ENCODE measurements at places on chromosomes 3 and 15.

DNA sequence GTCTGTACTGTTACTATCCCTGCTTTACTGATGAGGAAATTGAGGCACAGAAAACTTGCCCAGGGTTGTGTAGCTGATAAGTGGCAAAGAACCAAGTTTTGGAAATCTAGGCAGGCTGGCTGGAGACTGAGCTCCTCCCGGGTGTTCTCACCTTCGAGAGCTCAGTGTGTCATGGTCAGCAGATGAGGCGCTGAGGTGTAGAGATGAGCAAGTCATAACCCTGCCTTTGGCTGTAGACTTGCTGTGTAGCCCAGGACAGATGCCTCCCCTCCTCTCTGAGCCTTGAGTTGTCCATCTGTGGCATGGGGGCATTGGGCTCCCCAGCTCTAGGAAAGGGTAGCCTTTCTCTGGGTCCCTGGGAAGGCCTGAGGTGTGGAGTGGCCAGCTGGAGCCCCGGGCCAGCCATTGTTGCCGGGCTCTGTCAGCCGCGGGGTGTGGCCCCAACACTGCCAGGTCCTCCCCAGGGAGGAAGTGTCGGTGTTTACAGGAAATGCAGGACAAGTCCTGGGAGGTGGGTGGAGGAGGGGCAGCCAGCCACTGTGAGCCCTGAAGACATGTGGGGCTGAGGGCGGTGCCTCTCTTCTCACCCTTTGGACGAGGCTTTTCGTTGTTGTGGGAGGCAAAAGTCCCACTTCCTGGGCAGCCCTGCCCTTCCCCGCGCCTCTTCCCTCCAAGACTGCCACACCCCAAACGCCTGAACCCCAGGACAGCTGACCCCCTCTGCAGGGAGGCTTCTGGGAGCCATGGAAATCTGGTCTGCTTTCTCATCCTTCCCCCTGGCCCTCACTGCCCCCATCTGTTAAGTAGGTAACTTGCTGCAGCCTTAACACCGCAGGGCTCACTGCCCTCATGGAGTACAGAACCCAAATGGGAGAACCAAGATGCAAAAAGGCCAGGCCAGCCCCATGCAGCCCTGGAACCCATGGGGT is 29.1 kb downstream of the FGD5 start:
- DNase-seq, result no peak

GRCh38 chr3:71304684-71305083 is 278.8 kb downstream of the FOXP1 start:
- no peak for DNase-seq

GRCh38 chr3:143784446-143784845 is 63.8 kb downstream of the SLC9A9 start:
- no peak for DNase-seq

- DNase-seq, result no peak
Observed at GRCh38 chr3:12186515-12187286, 28.0 kb upstream of the TIMP4 start.
